ENCODE measurements at places on chromosomes 3 and 15.

DNA sequence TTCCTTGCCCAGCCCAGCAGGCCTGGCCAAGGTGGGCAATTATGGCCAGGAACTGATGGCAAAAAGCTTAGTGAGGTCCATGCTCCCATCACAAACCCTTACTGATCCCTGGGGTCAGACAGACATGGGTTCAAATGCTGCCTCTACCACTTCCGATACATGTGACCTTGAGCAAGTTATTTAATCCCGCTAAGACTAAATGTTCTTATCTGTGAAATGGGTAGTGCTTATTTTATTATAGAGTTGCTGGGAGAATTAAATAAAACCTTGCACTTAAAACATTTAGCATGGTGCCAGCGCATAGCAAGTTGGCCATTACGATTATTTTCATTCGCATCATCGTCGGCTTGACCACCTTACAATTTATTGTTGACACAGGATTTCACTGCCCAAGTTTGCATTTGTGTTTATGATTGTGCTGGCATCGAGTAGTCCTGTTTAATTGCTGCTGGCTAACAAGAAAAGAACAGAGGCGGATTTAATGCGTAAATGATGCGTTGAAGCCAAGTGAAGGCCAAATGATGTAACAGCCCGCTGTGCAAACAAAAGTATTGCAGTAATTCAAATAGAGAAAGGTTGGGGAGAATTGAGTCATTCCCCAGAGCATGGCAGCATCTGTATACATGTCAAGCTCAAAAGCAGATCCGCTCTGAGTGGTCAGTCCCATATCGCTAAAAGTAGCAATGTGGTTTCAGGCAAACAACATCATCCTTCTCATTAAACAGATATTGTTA lies 7.3 kb upstream of the FURIN start:
- no peak for DNase-seq
- peak overlapping the region; percentile 55 for H3K27ac ChIP-seq
- H3K36me3 ChIP-seq = peaks cover 15% of the 10 kb centered on the region

GRCh38 chr3:67551361-67552016 lies 102.9 kb downstream of the SUCLG2 start:
- no peaks in the 10 kb centered on the region for H3K4me1 ChIP-seq
- H3K27me3 ChIP-seq = no peaks in the 10 kb centered on the region
- no peak for DNase-seq
- H3K36me3 ChIP-seq = peaks cover 15% of the 10 kb centered on the region
- no peak overlapping the region for H3K4me3 ChIP-seq

GRCh38 chr3:187447737-187448136 lies 79.6 kb downstream of the RTP4 start:
- H3K36me3 ChIP-seq = no peaks in the 10 kb centered on the region
- H3K4me1 ChIP-seq = no peaks in the 10 kb centered on the region
- no peak overlapping the region for H3K27ac ChIP-seq
- peaks cover 8% of the 10 kb centered on the region for H3K27me3 ChIP-seq
- DNase-seq = no peak
- H3K4me3 ChIP-seq = no peak overlapping the region

- H3K4me3 ChIP-seq = no peak within 1 kb of the TSS
- H3K36me3 ChIP-seq = no peaks in the 10 kb centered on the region
- peaks cover 25% of the 10 kb centered on the region for H3K27me3 ChIP-seq
- no peaks in the 10 kb centered on the region for H3K4me1 ChIP-seq
These were observed at the start of gene KBTBD12 for GRCh38 chr3:127915115-127915936. Gene KBTBD12, plus strand, starts transcription at chr3:127915232. Its CDS starts 7,830 bp downstream, at chr3:127923062.

DNA sequence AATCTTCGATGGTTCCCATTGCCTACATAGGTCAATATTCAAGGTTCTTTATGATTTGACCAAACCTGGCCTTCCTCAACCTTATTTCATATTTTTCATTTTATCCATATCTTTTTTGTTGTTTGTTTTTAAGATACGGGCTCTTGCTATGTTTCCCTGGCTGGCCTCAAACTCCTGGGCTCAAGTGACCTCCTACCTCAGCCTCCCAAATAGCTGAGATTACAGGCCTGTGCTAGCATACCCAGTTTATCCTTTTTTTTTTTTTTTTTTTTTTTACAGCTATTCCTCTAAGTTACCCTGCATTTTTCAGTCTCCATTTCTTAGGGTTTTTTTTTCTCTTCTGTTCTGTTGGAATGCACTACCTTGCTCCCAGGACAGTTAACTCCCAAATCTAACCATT lies 14.5 kb downstream of the ZNF609 start:
- peaks cover 8% of the 10 kb centered on the region for H3K36me3 ChIP-seq
- peaks cover 12% of the 10 kb centered on the region for H3K4me1 ChIP-seq
- H3K27me3 ChIP-seq = no peaks in the 10 kb centered on the region
- DNase-seq = no peak

GRCh38 chr3:120443626-120444123 lies 7.1 kb downstream of the FSTL1 start:
- no peak overlapping the region for H3K4me3 ChIP-seq
- no peaks in the 10 kb centered on the region for H3K36me3 ChIP-seq
- H3K27me3 ChIP-seq = peaks cover 17% of the 10 kb centered on the region
- no peak for DNase-seq

DNA sequence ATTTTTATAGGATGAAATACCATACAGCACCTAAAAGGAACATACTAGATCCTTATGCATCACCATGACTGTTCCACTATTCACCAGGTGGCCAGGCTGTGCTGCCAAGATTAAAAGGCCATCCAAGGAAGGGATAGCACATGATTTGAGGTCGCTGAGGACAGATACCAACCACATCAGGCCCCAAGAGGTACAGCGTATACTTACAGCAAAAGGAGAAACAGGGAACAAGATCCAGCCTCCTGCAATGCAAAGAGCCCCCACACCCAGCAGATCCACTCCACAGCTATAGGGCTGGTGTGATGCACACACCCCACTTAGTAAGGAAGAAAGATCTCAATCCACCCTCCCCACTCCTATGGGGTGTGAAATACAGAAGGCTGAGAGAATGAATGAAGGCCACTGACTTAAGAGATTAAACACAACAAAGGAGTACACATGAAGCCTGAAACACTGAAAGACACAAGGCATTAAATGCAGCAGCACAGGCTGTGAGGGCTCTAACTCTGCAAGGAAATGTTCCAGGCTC lies 32.0 kb upstream of the ZNF445 start:
- no peak for DNase-seq
- peak overlapping the region; percentile 75 for H3K27ac ChIP-seq
- H3K36me3 ChIP-seq = peaks cover 24% of the 10 kb centered on the region
- H3K27me3 ChIP-seq = no peaks in the 10 kb centered on the region
- H3K4me3 ChIP-seq = peak overlapping the region; percentile 90

DNA sequence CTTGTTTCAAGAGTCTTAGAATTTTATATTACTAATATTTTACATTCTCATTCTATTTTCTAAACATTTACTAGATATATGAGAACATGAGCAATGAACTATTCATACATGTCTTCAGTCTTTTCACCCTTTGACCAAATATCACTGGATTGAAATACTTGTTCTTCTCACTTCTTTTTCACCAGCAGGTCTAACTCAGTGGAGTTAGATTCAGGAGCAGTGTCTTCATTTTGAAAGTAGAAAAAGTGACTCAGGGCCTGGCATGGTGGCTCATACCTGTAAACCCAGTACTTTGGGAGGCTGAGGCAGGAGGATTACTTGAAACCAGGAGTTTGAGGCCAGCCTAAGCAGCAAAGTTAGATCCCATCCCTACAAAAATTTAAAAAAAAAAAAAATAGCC lies 70.8 kb downstream of the USP13 start:
- no peaks in the 10 kb centered on the region for H3K4me1 ChIP-seq
- no peaks in the 10 kb centered on the region for H3K27me3 ChIP-seq
- no peak overlapping the region for H3K4me3 ChIP-seq
- DNase-seq = no peak
- no peaks in the 10 kb centered on the region for H3K36me3 ChIP-seq

- no peaks in the 10 kb centered on the region for H3K4me1 ChIP-seq
- DNase-seq = no peak
- H3K27me3 ChIP-seq = no peaks in the 10 kb centered on the region
These were observed 1300.1 kb upstream of the ALCAM start for GRCh38 chr3:104066658-104067057.

DNA sequence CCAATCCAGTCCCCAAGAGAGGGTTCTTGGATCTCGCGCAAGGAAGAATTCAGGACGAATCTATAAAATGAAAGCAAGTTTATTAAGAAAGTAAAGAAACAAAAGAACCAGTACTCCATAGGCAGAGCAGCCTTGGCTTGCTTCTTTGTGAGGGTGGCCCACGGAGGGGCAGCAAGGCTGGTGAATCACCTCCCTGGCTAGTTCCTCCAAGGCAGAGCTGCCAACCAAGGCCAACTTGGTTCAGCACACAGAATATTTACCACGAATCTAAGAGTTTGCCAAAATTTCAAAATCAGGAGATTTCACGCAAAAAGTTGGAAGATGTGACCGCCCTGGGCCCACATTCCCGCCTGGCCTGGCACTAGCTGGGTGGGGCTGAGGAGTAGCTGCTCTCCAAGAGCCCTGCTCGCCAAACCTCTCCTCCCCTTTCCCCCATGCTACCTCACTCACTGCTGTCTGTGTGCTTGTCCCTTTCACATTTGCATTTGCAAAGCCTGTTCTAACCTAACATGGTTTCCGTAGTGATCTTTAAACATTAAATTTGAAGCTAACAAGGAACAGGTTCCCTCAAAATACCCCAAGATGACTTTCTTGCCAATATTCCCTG lies 26.2 kb upstream of the DCUN1D1 start:
- no peaks in the 10 kb centered on the region for H3K4me1 ChIP-seq
- no peak overlapping the region for H3K4me3 ChIP-seq
- H3K27ac ChIP-seq = no peak overlapping the region

DNA sequence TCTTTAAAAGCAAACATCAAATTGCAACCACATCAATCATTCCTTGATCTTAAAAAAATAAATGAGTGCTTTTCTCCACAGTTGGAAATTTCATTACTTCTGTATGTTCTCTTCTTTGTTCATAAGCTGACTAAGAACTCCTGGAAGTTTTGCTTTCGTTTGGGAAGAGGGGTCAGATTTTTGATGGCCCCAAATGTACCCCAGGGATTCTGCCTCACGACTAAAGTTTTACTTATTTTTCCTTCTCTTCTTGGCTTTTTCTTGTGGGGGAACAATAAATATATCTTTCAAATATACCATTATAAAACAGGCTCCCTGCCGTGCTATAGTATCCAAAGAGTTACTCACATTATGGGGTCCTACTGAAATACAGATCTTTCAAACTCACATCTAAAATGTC lies 215.0 kb upstream of the CDIN1 start:
- H3K4me1 ChIP-seq = no peaks in the 10 kb centered on the region
- H3K27ac ChIP-seq = no peak overlapping the region
- no peaks in the 10 kb centered on the region for H3K36me3 ChIP-seq
- H3K4me3 ChIP-seq = no peak overlapping the region
